ENCODE measurements at places on chromosomes 12 and 14.

GRCh38 chr14:63598807-63599206, 42.9 kb downstream of the WDR89 start:
- no peak for DNase-seq

DNA sequence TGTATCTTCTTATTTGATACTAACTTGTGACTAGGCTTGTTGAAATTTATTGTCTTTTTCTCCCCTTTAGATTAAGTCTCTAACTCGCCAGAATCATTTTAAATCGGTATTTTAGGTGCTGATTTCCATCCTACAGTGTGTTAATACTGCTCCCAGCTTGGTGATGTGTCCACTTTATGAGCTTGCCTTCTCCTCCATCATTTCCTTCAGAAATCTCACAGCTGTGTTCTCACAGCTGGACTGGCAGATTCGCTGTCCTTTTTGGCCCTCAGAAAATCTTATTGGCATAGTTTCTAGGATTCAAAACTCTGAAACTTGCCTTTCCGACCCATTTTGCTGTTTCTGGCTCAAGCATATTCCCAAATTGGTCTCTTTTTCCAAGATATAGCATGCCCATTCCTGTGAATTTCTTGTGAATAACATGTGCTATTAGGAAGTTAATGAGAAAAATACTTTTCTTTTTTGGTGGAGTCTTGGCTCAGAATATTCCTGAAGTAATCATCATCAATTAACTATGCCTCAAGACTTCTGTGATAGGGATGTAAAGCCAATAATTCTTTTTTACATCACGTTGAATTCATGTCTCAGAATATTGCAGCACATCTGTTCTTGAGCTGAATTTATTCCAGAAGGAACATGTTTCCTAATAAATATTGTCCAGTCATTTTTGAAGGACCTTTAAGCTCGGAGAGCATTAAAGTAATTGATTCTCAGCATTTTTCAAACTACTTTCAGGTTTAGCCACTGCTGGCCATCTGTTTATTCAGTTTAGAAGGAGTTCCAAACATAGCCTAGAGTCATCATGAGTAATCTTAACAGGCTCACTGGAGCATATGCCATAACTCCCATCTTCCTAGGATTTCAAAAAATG, 50.0 kb upstream of the USP44 start:
- no peak for DNase-seq

- DNase-seq = peak; percentile 99
Observed at GRCh38 chr12:103930034-103930786, at the start of gene HSP90B1. Gene HSP90B1, plus strand, starts transcription at chr12:103930410. Its CDS starts 106 bp downstream, at chr12:103930516.

GRCh38 chr12:22477894-22478287, 66.5 kb downstream of the C2CD5 start:
- DNase-seq = no peak

DNA sequence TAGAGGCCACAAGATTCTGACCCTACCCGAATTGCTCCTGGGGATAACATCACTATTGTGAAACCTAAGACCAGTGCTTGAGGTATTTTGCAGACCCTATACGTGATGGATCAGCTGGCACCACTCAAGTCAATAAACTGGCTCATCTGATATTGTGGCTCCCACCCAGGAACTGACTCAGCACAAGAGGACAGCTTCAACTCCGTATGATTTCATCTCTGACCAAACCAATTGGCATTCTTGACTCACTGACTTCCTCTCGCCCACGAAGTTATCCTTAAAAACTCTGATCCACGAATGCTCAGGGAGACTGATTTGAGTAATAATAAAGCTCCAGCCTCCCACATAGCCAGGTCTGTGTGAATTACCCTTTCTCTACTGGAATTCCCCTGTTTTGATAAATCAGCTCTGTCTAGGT, 1036.1 kb upstream of the TMEM132C start:
- no peak for DNase-seq

DNA sequence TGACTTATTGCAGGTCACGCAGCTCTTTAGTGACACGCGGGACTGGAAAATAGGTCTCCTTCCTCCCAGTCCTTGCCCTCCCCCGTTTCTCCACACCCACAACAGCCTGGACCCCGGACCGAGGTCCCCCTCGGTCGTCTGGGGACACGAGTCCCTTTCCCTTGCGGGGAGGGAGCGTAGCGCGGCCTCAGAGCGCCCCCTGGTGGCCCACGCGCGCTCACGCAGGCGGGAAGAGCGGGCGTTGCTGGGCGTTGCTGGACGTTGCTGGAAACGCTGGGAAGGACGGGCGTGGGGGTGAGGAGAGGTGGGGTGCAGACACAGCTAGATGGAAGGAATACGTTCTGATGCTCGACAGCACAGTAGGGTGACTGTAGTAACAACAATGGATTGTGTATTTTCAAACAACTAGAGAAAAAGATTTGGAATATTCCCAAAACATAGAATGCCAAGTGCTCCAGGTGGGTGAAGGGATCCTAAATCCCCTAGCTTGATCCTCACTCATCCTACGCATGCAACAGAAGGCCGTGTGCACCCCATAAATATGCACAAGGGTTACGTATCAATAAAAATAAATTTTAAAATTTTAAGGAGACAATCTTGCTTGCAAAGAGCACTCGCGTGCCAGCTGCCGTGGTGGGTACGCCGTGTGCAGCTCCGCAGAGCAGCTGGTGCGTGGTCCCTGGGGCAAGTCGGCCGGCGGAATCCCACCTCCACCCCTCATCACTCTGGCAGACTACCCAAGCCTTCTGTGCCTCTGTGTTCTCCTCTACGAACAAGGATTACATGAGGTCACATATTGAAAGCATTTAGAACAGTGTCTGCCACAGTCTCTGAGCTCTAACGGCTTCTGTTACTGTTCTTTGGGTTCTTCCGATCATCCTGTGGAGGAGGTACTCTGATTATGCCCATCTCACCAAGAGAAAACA, 87.4 kb downstream of the B4GALNT3 start:
- peak; percentile 62 for DNase-seq

DNA sequence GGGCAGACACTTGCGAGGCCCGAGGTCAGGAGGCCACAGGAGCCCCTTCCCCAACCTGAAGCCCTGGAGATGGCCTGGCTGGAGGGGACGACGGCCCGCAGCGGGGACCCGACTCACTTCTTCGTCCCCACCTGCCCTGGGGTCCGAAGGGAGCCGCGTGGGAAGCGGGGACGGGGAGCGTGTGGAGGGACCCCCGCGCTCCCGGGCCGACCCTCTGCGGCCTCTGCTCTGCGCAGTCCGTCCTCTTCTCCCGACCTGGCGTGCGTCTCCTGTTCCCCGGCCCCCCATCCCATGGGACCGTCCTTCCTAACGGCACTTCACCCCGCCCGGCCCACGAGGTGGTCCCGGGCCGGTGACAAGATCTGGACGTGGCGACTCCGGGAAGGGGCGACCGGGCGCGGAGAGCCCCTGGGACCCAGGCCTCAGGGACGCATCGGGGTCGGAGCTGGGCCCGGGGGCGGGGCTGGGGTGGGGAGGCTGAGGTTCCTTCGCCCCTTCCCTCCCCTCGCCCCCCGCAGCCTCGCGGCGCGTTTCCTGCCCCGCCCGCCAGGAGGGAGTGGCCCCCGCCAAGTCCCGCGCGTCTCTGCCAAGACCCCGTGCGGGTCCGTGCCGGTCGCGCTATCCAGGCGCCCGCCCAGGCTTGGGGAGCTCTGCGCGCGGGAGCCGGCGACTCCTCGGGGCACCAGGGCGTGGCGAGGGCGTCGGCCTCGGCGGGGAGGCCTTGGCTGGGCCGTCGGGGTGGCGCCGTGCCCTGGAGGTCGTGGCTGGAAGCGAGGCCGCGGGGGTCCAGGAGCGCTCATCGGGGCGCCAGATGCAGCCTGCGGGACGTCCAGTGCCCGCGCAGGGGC, 97.1 kb downstream of the TNFAIP2 start:
- no peak for DNase-seq

DNA sequence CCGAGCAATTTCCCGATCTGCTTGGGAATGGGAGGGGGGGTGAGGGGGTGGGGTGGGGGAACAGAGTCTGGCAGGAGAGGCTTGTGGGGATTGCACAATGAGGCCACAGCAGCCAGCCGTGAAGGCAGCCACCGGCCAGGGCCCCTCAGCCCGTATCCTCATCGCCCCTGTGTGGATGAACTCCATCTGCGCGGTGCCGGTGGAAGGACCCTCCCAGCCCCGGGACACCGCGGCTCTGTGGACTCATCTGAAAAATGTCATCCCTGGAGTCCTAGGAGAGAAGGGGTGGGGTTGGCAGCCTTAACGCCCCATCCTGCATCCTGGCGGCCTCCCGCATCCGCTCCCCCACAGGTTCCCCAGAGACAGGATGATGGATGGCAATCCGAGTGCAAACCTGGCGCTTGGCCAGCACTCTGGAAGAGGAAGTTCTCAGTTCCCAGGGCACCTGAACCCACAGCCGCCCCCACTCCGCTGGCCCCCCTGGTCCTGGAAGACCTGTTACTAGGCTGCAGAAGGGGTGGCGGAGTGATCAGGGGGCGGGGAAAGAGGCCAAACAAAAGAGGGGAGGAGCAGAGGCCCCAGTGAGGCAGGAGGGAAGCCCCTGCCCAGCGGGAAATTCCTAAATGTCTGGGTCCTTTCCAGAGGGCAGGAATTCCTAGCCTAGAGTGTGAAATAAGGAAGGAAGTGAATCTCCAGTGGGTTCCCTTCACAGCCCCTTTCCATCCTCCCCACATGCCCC, 1.2 kb upstream of the TNFAIP2 start:
- no peak for DNase-seq

DNA sequence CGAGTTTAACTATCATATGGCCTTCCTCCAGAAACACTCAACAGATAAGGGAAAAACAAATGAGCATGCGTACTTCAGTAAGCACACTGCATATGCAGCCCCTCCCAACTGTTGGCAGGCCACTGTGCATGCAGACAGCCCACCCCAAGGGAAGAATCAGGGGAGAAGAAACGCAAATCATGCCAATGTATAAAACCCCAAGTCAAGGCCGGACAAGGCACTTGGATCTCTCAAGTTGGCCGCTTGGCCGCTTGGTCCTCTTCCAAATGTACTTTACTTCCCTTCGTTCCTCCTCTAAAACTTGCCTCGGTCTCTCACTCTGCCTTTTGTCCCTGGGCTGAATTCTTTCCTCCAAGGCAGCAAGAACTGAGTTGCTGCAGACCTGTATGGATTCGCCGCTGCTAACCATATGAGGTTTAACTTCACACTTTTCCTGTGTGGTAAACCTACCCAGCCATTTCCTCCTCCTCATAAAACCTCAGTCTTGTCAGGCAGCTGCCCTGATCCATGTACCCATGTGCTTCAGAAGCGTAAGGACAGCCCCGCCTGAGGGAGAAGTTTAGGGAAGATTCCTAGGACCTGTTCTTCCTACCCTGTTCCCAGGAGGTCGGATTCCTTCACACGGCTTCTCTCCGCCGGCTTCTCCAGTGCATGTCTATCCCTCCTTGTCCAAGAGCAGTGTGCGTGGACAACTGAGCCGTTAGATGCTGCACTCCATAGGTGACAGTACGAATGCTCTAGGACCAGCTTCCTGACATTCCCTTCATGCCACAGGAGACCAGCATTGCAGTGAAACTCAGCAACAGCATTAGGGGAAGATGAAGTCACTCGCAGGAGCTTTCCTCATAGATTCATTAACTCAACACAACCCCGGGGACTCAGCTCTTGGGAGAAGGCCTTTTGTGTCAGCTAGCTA, 188.0 kb downstream of the MON2 start:
- no peak for DNase-seq

GRCh38 chr14:34348592-34348991, 113.4 kb downstream of the SPTSSA start:
- DNase-seq = no peak

DNA sequence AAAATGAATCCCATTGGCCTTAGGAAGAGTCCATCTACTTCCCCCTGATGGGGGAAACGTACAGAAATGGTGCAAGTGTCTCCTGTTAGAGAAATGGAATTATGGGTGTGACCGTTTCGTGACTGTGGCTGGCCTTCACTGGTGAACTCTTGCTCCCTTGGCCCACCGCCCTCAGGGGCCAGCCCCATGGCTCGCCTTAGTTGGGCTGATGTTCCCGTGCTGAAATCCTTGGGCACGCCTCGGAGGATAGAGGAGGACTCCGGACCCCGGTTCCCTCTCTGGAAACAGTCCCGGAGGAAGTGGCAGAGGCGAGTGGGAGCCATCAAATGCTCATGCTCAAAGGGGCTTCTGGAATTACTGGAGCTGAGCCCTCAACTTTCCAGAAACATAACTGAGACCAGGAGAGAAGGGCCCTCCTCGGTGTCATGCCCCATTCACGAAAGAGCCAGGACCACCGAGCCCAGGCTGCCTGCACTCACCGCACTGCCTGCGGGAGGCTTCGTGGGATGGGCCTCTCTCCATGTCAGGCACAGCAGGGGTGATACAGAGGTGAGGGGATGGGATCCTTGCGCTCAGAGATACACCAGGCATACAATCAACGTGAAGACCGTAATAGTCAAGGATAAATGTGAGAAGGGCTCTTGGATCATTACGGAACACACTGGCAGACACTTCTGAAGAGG, 10.1 kb upstream of the CACNA2D4 start:
- no peak for DNase-seq

DNA sequence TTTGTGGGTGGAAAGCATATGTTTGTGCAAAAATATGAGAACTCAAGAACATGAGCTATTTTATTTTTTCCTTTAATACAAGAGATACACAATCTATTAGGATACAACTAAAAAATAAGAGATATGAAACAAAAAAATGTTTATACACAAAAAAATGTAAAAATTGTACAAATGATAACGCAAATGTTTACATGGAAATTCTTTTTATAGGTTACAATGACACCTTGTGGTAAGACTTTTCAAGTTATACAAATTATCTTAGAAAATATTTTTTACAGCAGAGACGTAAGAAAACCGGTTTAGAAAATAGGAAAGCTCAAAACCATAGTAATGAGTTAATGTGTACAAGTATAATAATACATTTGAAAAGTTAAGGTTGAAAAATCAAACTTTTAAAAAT, 25.5 kb downstream of the CEP83 start:
- no peak for DNase-seq

- no peak for DNase-seq
Observed at GRCh38 chr12:90028635-90029051, 320.0 kb upstream of the ATP2B1 start.

DNA sequence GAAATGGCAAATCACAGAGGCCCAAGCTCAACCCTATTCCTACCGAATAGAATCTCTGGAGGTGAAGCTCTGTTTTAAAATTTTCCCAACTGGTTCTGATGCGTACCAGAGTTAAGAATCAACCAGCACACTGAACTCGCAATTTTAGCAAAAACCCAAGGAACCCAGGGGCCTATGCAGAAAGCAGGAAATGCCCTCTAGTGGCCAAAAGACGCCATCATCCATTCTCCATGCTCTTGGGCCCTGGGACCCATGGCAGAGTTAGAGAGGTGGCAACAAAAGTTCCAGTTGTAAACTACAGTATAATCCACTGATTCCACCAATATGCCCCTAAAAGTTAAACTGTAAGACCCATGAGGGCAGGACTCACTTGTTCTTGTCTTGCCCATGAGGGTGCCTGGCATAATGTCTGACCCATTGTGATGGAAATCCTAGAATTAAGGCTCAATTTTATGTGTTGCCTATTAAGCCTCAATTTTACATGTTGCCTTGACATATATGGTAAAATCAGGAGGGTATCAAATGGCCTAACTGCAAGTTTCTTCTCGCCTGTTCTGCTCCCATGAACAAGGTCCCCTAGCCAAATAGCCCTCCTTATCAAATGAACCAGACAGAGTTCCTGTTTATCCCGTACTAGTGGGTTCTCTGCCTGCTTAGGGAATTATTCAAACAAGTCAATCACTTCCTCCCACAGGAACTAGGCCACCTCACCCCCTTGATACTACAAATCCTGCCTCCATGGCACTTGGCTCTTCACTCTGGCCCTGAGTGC, 137.5 kb upstream of the CPM start:
- peak; percentile 43 for DNase-seq

- no peak for DNase-seq
Observed at GRCh38 chr12:3468329-3468728, 22.7 kb upstream of the PRMT8 start.
